ENCODE measurements at places on chromosomes 3 and 15.

- no peak for DNase-seq
These were observed 23.3 kb downstream of the SLC28A1 start for GRCh38 chr15:84907731-84908130.

DNA sequence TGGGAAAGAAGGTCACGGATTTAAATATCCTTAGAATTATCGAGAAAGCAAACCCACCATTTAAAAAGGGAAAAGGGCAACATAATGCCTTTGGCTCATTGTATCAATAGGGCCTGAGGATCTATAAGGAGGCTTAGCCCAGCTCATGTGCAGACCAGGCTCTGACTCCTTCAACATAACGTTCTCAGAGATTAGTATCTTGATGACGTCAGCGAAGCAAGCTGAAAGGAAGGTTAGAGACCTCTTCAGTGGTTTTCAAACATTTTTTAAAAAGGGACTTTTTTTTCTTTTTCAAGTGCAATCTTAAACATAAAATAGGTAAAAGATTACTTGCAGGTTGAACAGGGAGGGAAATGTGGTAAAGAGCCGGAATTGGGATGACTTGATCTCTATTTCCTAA lies 463.9 kb upstream of the ADAMTS9 start:
- DNase-seq = no peak

DNA sequence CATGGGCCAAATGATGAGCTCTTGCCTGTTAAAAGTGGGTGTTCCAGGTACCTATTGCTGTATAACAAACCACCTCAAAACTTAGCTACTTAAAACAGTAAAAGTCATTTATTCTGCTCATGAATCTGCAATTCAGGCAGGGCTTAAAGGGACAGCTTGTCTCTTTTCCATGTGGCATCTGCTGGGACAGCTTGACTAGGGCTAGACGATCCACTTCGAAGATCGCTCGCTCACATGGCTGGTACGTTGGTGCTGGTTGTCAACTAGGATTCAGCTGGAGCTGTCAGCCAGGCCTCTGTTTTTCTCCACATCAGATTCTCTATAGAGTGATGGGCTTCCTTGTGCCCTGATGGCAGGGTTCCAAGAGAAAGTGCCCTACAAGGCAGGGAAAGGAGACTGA lies 581.3 kb downstream of the NTRK3 start:
- DNase-seq = no peak

DNA sequence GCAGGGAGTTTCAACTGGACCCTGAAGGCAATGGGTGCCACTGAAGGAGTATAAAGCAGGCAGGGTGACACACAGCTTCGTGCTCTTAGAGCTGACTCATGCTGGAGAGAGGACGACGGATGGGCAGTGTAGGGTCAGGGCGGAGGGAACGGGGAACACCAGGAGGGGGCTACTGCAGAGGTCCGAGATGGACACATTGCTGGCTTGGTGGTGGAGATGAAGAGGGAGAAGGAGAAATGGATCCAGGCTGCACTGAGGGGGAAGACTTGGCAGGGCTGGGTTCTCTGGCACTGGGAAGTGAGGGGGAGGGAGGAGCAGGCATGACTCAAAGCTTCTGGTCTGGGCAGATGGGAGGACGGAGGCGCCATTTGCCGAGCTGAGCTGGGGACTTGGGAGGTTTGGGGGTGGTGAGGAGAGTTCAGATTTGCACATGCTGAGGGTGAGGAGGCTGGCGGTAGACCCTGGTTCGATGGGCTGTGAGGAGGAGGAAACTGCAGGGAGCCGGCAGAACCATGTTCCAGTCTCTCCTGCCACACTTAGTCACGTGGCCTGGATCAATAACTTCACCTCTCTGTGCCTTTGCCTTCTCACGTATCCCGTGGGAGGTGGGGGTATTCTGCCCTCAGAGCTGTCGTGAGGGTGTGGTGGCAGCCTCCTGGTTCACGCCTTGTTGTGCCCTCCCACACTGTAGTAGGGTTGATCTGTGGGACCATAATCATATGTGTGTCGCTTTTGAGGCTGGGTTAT lies 4.6 kb upstream of the KCTD6 start:
- no peak for DNase-seq

DNA sequence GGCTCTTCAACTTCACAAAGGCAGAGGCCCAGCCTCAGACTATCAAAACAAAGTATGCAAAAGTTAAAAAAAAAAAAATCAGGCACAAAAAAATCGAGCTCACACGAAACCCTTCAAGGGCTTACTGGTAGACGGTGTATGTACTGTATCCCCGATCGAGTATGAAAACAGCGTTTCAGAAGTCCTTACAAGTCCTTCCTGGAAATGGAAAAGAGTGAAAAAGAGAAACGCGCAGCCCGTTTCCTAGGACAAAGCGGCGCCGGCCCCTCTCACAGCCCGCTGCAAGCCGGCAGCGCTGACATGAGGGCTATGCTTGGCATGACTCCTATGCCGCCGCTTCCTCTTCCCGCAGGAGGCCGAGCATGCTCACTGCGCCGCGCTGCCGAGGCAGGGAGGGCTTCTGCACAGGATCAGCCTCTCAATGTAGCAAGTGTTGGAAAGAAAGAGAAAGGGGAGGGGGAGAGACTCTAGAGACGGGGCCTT lies at the start of gene VGLL4:
TSS of gene VGLL4 (minus strand) at position 311 of the 483 bp plus-strand sequence. CDS start 397 bp downstream, outside the sequence.
- peak; percentile 37 for DNase-seq

- no peak for DNase-seq
These were observed 494.7 kb upstream of the NECTIN3 start for GRCh38 chr3:110576960-110577359.

DNA sequence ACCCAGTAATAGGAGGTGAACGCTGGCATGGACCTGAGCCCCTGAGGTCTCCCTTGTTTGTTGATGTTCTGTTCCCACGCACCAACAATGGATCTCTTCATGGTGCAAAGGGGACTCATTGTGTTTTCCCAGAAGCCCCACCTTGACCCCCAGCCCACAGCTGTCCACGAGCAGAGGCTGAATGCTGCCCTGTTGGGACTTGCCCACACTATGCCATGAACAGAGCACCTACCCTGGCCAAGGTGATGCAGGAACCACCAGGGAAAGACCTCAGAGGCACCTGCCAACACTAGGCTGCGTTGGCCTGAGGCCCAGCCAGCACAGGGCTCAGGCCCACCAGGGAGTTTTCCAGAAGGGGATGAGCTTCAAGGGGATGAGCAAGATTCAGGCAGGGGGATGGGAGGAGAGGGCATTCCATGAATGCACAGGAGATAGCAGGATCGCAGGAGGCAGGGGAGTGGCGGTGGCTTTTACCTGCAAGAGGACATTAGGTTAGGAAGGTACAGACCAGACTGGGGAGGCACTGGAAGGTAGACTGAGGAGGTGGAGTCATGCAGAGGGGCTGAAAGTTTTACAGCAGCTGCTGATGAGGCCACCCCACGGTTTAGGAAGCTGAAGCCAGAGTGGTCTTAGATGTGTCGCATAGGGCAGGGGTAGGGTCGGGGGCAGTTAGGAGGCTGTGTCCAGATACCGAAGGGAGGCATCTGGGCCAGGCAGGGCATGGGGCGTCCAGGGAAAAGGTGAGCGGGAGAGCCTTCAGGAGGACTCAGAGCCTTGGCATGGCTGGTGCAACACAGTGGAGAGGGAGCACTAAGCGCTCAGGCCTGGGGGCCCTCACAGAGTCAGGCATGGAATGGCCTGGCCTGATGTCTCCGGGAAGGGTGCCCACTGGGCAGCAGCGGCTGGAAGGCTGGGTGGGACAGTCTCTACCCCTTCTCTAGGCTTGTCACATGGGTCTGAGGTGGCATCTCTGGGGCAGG lies 4.0 kb upstream of the PHGR1 start:
- no peak for DNase-seq

GRCh38 chr3:27591312-27592210 lies 107.4 kb upstream of the SLC4A7 start:
- no peak for DNase-seq

GRCh38 chr15:34987609-34988026 lies 469 bp downstream of the ZNF770 start:
- no peak for DNase-seq

GRCh38 chr3:190481779-190482178 lies 32.1 kb upstream of the TMEM207 start:
- no peak for DNase-seq

- no peak for DNase-seq
These were observed 6.6 kb downstream of the PROK2 start for GRCh38 chr3:71778353-71778752.
